ENCODE measurements at places on chromosomes 2 and 18.

DNA sequence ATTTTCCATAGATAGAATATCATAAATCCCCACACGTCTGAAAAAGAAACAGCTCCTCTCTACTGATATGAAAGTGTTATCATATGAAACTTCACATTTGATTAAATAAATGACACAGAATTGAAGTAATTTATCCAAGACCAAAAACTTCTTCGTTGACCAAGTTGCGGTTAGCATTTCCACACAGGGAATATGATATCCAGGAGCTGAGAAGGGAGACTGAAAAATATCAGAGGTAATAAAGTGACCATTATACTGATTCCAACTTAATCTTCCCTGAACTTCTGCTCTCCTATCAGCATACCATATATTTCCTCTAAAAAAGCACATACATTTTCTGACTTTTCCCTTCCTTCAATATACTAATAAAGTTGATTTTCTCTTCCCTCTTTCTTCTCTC, 356.2 kb upstream of the CHST9 start:
- no peak for DNase-seq

- DNase-seq, result no peak
Observed at GRCh38 chr2:240635998-240636547, 10.8 kb downstream of the GPR35 start.

- no peak for DNase-seq
Observed at GRCh38 chr2:105518897-105519296, 120.0 kb upstream of the FHL2 start.

DNA sequence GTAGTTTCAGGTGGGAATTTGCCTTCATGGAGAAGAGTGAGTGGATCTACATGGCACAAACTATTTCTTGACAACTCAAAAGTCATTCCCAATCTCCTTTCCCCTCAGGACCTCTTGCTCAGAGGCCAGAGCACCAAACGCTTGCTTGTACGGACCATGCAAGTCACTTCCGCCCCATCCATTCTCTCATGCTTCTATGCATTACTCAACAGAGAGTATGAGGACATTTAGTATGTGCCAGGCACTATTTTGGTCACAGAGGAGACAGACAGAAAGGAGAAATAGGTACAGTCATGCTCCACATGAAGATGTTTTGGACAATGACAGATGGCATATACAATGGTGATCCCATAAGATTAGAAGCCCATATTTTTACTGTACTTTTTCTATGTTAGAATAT, 117.5 kb downstream of the ACTR3 start:
- no peak for DNase-seq

GRCh38 chr2:220619525-220620220, 952.4 kb downstream of the EPHA4 start:
- peak; percentile 30 for DNase-seq

DNA sequence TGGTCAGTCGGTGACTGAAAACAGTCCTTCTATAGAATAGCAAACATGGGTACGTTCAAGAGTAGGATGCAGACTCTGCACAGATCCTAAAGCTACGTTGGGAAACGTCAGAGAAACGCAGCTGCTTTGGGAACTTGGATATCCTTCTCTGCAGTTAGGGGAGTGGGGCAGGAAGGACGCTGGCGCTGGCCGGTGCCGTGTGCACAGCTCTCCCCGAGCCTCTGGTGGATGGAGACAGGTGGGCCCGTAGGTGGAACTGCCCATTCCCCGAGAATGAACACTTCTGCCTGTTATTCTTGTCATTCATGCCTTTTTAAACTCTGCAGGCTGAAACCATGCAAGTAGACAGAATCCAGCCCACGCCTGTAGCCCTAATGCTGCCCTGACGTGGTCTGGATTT, 91.7 kb upstream of the MBOAT2 start:
- DNase-seq, result no peak

GRCh38 chr2:128520340-128520739, 201.7 kb upstream of the HS6ST1 start:
- DNase-seq, result no peak

- DNase-seq, result no peak
Observed at GRCh38 chr18:67483952-67484351, 32.6 kb downstream of the DSEL start.

- DNase-seq, result no peak
Observed at GRCh38 chr2:23486684-23487075, 101.7 kb downstream of the KLHL29 start.

DNA sequence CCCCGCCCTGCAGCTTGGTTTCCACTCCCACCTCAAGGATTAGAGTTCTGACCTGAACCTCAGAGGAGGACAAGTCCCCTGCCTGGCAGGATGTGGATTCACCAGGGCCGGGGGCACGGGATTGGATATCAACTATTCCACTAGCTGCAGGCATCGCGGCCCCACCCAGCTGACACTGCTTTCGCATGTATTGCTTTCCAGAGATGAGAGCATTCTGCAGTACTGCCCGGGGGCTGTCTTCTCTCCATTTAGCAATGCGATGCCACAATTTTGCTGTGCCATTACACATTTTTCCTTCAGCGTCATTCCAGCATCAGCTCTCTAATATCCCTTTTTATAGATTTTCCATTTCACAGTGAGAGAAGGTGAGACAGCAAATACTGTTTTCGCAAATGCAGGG, 42.0 kb downstream of the CTIF start:
- no peak for DNase-seq

DNA sequence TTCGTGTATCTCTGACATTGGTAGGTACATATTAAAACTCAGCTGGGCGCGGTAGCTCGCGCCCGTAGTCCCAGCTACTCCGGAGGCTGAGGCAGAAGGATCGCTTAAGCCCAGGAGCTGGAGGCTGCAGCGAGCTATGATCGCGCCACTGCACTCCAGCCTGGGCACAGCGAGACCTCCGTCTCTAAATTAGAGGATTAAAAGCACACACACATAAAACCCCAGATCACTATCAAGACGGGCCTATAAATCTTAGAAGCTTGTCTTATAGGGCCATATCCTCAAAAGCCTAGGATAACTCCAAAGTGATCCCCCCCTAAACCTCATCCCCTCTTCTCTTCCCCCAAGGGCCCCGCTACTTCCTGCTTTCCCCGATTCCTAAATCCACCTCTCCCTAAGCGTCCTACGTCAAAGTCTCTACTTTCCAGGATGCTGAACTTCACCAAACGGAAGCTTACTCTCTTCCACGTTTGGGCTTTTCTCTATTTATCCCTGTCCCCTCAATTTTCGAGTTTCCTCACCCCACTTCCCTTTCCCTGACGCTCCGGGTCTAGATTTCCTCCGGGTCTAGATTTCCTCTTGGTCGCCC, 707 bp downstream of the KRCC1 start:
- DNase-seq, result peak; percentile 47

All from NCI-H146 (cell line).